Neural crest cell (in vitro differentiated cells): ENCODE measurements at places on chromosomes 6 and 20. TPM values are rescaled to one million over a fixed set of nuclear protein-coding genes. Genes with fewer than 3 reads are reported as not detected.

The MAS1 gene
- not detected in 2 replicates for total RNA-seq

The DLK2 gene
- 1.5 and 1.6 TPM in 2 replicates for total RNA-seq

The COL21A1 gene
- total RNA-seq, result not detected in 2 replicates

The PRIM2 gene
- total RNA-seq, result 35.6 and 36.2 TPM in 2 replicates

The GSTA3 gene
- total RNA-seq, result not detected in 2 replicates

The SOX4 gene
- 91.4 and 92.7 TPM in 2 replicates for total RNA-seq

The SNRPB2 gene
- total RNA-seq, result 94.7 and 95.9 TPM in 2 replicates

The RIMS4 gene
- 4.1 and 6.1 TPM in 2 replicates for total RNA-seq

The TMEM151B gene
- 19.0 and 21.2 TPM in 2 replicates for total RNA-seq

The ROS1 gene
- total RNA-seq, result not detected in 2 replicates

The PCSK2 gene
- total RNA-seq, result 1.7 and 2.1 TPM in 2 replicates

The LRRC1 gene
- 6.6 and 7.1 TPM in 2 replicates for total RNA-seq

The PXT1 gene
- total RNA-seq, result 0.14 TPM in 1 of 2 replicates, not detected in the other

The SLC17A3 gene
- total RNA-seq, result not detected in 2 replicates

The PDE7B gene
- total RNA-seq, result 0.58 and 0.61 TPM in 2 replicates

The NMBR gene
- 0.35 TPM in 1 of 2 replicates, not detected in the other for total RNA-seq

The PGC gene
- not detected in 2 replicates for total RNA-seq

The RAB32 gene
- total RNA-seq, result 23.8 and 26.0 TPM in 2 replicates

The MRPS18B gene
- total RNA-seq, result 36.7 and 39.3 TPM in 2 replicates

The ZNF337 gene
- total RNA-seq, result 18.6 and 18.8 TPM in 2 replicates

The PTPRA gene
- total RNA-seq, result 86.5 and 88.7 TPM in 2 replicates

The CPXM1 gene
- 200 and 218 TPM in 2 replicates for total RNA-seq

The GFRAL gene
- total RNA-seq, result not detected in 2 replicates

The WDR27 gene
- total RNA-seq, result 102 and 103 TPM in 2 replicates

The SAPCD1 gene
- total RNA-seq, result 21.3 and 25.1 TPM in 2 replicates
